ENCODE measurements at places on chromosomes 2 and 18.

DNA sequence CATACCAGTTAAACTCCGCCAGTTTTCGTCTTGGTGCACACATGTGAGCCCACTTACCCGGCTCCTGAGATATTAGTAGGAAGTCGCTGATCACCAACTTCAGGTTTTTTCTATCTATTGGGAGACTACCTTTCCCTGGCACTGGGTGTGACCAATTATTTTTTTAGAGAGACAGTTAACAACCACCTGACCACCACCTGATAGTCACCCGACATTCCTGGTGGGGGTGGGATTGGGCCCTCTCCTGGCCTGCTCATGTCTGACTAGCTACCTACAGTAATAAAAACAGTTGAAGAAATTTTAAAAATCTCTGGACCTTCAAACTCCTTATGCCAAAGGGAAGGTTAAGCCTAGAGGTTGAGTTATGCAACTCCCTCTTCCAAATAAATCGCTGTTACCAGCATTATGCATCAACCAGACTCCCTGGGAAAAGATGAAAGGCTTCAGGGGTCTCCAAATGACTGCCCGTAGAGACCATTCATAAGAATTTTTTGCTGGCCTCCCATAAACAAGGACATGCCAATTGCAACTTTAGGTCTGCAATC, 27.8 kb downstream of the CREG2 start:
- DNase-seq: no peak

DNA sequence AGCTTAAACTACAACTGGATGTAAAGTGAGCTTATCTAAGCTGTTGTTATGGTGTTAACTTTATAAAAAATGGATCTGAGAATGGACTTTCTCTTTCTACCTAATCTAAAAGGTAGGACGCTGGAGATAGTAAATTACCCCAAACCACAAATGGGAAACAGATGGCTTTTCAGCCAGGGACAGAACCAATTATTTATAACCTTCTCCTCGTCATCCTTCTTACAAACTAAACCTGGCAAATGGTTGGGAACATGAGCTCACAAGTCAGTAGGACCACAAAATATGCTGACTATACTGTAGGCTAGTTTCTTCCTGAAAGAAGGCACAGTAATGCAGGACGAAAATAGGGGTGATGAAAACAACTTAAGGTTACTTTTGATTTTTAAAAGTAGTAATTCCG, 32.7 kb upstream of the ZDBF2 start:
- DNase-seq: no peak

GRCh38 chr2:17912266-17912691, 33.8 kb downstream of the KCNS3 start:
- no peak for DNase-seq

GRCh38 chr2:96150007-96150640, 4.9 kb upstream of the DUSP2 start:
- DNase-seq: no peak

GRCh38 chr2:126963390-126963789, 64.7 kb downstream of the TEX51 start:
- no peak for DNase-seq

DNA sequence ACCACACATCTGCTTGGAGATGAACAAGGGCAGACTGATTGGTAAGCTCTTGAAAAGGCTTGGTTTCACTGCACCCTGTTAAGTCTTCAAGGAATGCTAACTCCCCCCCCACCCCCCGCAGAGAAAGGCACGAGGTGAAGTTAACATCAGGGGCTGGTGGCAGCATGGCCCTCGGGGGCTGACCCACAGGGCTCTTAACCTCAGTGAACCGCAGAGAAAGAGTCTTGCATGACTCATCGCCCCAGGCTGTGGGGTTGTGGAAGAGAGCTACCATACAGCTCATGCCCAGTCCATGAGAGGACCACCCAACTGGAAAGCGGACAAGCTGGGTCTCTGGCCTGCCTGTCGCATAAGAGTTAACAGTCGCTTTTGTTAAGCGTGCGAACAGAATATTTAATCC, 10.6 kb upstream of the CEP68 start:
- no peak for DNase-seq

DNA sequence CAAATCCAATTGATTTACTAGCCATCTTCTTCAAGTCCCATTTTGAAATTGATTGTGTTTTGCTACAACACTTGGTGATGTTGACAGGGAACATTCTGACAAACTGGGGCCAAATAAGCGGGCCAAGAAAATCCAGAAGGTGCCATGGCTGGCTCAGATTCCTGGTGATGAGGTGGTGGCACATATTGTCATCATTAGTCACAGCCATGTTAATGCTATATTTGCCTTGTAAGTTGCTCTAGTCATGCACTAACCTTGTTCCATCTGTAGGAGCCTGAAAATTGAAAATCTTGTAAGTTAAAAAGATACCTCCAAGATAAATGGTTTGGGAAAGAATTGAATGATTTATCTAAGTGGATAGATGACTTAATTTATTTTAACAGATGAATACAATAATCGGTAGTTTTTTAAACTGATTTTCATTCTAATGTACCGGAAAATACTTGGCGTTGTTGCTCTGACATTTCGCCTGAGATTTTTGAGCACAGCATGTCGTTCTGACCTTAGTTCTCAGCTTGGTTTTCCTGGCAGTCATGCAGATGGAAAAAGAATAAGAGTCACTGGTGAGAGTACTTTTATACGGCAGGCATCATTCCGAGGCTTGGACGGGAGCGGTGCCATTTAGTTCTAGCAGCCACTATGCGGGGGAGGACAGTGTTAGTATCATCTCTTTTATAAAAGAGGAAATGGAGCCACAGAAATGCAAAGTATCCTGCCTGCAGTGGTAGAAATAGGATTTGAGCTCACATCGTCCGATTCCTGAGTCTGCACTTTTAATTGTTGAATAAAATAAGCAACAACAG, 133.9 kb downstream of the ZNF532 start:
- no peak for DNase-seq

DNA sequence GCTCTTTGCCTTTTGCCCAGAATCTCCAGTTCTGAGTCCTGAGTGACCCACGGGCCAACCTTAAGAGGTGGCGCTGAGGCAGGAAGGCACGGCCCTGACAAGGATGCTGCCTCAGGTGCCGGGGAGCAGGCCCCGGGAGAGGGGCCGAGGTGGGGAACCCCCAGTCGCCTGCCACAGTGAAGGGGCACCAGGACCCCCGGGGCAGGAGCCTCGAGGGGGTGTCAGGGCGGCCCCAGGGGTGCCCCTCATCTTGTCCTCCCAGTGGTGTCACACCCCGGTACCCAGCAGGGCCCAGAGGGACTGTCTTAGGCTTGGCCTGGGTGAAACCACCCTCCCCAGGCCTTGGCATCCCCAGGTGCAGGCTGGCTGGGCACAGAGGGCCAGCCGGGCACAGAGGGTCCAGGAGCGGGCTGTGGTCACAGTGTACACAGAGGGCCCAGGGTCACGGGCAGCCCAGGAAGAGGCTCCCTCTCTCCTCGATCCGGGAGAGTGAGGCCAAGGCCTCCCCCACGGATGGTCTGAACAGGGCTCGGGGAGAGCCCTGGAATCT, 1.0 kb downstream of the PDCD1 start:
- no peak for DNase-seq

- no peak for DNase-seq
Observed at GRCh38 chr2:220168891-220169546, 541.6 kb downstream of the SLC4A3 start.

- peak; percentile 77 for DNase-seq
Observed at GRCh38 chr2:229922449-229923386, at the start of gene FBXO36. FBXO36 (plus strand) TSS chr2:229922503; CDS start chr2:229922514, 11 bp downstream.

GRCh38 chr2:167140767-167141166, 252.5 kb downstream of the XIRP2 start:
- no peak for DNase-seq

DNA sequence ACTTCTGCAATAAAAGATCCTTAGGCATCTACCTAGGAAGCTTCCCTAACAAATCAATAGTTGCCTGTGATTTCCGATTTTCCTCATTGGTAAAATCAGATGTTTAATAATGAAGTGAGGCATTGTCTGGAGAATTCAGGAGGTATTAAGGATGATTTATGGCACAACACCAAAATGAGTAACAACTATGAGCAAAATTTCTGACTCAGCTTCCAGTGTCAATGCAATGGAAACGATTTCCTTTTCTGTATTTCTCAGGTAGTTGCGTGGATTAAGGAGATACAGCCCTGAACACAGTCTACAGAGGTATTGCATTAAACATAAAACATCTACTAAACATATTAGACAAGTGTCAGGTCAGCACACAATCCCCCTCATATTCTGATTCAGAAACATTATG, 99.5 kb downstream of the EPB41L3 start:
- DNase-seq: no peak

DNA sequence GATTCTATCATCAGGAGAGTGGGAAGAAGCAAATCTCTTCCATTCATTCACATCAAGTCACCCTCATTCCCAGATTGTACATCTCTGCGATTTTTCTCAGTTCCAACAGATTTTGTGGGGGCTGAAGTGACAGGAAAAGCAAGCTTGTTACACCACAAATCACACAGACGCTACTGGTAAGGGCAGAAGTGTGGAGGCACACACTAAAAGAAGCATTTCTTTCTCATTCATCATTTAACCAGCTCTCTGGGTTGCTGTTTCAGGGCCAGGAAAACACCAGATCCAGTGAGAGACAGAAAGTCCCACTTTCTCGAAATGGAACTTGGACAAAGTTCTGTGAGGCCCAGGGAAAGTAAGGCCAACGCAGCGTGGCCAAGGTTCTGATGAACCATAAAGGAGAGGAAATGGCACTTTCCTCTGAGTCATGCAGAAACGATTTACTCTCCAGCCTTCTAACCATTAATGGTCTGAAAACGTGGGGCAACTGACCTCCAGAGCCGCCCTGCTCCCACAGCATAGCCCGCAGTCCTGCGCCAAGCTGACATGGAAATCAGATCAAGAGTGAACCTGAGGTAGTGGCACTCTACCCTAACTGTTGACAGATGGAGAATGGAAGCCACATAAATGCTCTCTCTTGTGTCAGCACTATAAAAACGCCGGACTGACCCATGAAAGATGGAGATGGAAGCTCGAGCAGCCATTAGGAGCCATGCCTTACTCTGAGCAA, 191.0 kb downstream of the C1D start:
- DNase-seq: no peak

GRCh38 chr2:39881494-39881893, 102.4 kb upstream of the THUMPD2 start:
- no peak for DNase-seq

- no peak for DNase-seq
Observed at GRCh38 chr2:11877764-11878163, 131.3 kb downstream of the LPIN1 start.

- DNase-seq: no peak
Observed at GRCh38 chr2:157874997-157875640, 1.0 kb downstream of the ACVR1 start.

- DNase-seq: peak; percentile 5
Observed at GRCh38 chr18:69636529-69637301, 236.0 kb downstream of the DOK6 start.

- DNase-seq: no peak
Observed at GRCh38 chr18:45449418-45450227, 165.7 kb upstream of the SLC14A2 start.

DNA sequence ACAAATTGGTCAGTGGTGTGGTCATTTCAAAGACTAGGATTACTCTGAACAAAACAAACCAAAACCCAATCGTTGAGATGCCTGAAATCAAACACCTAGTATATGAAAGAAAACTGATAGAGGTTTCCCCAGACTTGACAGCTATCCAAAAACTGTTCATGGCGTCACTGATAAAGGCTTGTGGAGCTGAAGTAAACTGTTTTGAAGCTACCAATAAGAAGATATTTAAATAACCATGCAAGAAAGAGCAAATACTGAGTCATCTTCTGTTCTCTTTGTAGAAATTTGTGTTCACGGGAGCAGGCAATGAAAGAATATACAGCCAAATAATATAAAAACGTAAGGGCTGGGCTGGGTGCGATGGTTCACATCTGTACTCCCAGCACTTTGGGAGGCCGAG, 7.5 kb upstream of the COLEC11 start:
- DNase-seq: no peak

DNA sequence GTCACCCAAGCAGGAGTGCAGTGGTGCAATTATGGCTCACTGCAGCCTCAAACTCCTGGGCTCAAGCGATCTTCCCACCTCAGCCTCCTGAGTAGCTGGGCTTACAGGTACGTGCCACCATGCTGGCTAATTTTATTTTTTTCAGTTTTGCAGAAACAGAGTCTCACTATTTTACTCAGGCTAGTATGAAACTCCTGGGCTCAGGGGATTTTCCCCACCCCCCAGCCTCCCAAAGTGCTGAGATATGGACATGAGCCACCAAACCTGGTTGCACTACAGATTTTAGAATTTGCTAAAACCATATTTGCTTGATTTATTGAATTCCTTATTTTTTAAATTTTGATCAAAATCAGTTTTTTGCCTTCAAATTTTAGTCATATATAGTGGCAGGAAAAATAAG, 1553.4 kb downstream of the LRP1B start:
- no peak for DNase-seq

DNA sequence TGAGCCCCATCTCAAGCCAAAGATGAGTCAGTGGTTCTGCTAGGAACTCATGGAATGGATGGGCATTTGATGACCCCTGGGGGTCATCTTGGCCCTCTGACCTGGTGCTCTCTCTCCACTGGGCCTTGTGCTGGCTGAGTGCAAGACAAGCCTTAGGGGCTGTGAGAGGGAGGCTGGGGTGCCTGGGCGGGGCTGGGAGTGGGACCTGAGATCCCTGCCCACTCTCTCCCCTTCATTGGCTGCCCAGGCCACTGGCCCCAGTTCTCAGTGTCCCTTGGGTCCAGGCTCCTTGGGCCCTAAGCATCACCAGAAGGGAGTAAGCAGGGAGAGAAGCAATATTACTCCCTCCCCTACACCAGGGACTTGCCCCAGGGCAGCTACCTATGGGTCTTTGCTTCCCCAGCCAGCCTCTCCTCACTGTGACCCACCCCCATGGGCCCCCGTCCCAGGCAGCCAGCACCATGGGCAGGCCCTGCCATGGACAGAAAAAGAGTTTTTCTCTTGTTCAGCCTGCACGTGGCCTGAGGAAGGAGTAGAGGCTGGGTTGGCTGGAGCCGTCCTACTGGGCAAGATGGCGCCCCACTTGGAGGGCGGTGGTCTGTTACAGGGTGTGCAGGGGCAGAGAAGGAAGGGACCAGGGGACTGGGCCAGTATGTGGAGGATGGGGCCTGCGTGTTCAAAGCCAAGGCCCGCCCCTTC, 33.6 kb downstream of the ATOH8 start:
- no peak for DNase-seq

DNA sequence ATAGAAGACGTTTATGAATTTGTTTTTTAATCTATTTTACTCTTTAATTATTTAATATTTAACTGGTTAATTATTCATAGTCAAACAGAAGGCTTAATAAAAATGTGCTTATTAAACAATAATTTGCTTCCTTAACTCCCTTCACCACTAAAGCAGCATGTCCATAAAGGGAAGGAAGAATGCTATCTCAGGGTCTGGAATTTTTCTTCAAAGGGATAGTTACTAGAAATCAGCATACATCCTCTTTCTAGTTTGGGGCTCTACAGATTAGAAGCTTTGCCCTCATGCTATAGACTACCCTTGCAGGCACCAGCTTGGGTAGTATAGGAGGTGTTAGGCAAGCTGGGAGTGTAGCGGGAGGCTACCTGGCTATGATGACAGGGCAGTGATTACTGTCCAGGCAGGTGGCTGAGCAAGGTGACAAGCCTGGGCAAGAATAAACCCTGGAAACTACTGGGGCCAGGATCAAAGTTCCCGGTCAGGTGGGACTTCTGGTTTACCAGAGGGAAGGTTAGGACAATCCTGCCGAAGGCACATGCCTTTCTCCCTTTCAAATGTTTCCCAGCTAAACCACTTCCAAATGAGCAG, 276.0 kb upstream of the REV1 start:
- no peak for DNase-seq

- DNase-seq: no peak
Observed at GRCh38 chr2:215619022-215619958, 183.4 kb upstream of the FN1 start.

Measured in T-helper 1 cell (primary cell).